ENCODE measurements at places on chromosomes 4 and X.

GRCh38 chr4:34492414-34492813, 1751.9 kb downstream of the ARAP2 start:
- H3K36me3 ChIP-seq, result no peaks in the 10 kb centered on the region
- no peak for DNase-seq
- H3K4me3 ChIP-seq, result no peak overlapping the region
- no peaks in the 10 kb centered on the region for H3K27me3 ChIP-seq
- no peaks in the 10 kb centered on the region for H3K4me1 ChIP-seq
- no peak overlapping the region for H3K27ac ChIP-seq

DNA sequence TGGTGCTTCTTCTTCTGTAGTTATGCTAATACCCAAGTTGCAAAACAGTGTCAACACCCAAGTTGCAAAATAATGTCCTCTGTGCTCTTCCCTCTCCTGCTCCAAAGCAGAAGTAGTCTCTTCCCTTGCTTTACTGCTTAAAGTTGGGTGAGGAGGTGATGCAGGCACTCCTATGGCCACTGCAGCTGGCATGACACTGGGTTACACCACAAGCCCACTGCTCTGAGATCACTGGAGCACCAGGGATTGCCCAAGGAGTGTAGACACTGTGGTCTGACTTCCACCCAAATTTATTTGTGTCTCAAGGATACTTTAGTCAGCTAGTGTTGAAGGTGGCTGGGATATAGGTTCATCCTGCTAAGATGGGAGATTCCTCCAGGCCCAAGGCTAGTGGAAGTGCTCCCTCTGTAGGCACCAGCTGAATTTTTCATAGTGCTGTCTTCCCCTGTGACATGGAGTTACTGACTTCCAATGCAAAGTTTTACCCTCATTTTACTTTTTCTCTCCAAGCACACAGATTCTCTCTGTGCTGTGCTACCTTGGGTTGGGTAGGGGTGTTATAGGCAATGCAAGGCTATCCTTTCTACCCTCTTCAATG, 196.2 kb upstream of the TENT5D start:
- H3K4me3 ChIP-seq, result no peak overlapping the region
- DNase-seq, result no peak
- no peak overlapping the region for H3K27ac ChIP-seq
- no peaks in the 10 kb centered on the region for H3K4me1 ChIP-seq
- H3K27me3 ChIP-seq, result no peaks in the 10 kb centered on the region

DNA sequence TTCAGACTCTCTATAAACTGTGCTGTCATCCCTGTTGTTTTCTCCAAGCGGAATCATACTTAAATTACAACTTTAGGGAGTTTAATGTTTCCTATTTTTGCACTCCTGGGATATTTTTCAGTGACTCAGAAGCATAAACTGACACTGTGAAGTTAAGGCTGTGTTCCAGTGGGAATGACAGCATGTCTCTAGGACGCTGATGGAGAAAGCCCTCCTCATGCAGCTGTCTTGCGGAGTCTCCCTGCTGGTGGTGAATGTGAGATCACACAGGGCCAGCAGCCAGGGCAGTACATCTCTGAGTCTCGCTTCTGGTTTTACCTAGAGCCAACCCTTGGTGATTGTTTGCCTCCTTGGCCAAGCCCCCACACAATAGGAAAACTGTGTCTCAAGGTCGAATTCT, 53.3 kb downstream of the NFKB1 start:
- H3K4me3 ChIP-seq, result no peak overlapping the region
- no peaks in the 10 kb centered on the region for H3K36me3 ChIP-seq
- no peaks in the 10 kb centered on the region for H3K27me3 ChIP-seq
- H3K4me1 ChIP-seq, result peaks cover 12% of the 10 kb centered on the region

GRCh38 chr4:112953262-112953661, 96.2 kb upstream of the ANK2 start:
- no peaks in the 10 kb centered on the region for H3K36me3 ChIP-seq
- H3K4me3 ChIP-seq, result no peak overlapping the region
- H3K27ac ChIP-seq, result no peak overlapping the region
- no peak for DNase-seq
- no peaks in the 10 kb centered on the region for H3K27me3 ChIP-seq

- no peaks in the 10 kb centered on the region for H3K27me3 ChIP-seq
- DNase-seq, result no peak
- peaks cover 8% of the 10 kb centered on the region for H3K4me1 ChIP-seq
Observed at GRCh38 chrX:154733066-154733425, 17.8 kb downstream of the GAB3 start.

DNA sequence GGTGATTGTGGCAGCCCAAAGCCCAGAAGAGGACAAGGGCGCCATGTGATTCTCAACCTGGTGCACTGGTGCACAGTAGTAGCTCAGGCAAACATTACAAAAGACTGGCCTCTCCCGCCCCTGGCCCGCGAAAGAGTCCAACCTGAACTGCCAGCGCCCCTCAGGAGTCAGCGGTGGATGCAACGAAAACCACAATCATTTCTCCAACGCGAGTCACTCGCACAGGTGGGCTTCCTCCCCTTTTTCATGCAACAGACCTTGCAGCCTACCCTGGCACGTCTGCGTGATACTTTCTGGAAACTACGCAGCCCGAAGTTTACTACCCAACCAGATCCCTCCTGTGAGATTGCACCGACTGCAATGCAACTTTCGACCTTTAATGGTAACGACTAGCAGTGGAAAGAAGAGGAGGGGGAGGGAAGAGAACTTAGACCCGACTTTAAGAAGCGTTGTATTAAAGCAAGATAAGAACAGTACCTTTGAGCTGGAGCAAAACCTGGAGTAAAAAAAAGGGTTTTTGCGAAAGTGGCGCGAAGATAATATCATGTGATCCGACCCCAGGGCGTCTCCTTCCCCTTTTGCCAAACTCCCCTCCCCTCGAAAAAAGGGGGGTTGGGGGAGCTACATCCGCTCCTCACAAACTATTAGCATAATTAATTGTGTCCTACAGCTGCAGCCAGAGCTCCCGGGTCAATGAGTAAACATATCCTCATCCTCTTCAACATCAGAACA, 63.3 kb upstream of the CCDC160 start:
- DNase-seq, result no peak
- no peaks in the 10 kb centered on the region for H3K36me3 ChIP-seq
- H3K4me3 ChIP-seq, result peak overlapping the region; percentile 58
- peak overlapping the region; percentile 23 for H3K27ac ChIP-seq
- H3K4me1 ChIP-seq, result no peaks in the 10 kb centered on the region
- peaks cover 15% of the 10 kb centered on the region for H3K27me3 ChIP-seq

DNA sequence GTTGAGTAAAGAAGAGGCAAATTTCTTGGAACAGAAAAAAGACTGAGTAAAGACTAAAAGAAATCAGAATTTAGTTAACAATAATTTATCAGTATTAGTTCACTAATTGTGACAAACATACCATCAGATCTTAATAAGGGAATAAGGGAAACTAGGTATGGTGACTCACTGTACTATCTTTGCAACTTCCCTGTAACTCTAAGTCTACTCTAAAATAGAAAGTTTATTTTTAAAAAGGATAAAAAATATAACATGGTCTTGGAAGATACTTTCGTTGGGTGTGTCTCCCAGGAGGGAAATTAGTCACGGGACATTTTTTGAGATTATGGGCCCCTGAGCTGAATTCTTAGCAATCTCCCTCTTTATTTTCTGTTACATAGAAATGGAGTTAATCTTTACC, 97.3 kb downstream of the EMCN start:
- no peaks in the 10 kb centered on the region for H3K4me1 ChIP-seq
- H3K27me3 ChIP-seq, result no peaks in the 10 kb centered on the region
- H3K27ac ChIP-seq, result no peak overlapping the region
- DNase-seq, result no peak

DNA sequence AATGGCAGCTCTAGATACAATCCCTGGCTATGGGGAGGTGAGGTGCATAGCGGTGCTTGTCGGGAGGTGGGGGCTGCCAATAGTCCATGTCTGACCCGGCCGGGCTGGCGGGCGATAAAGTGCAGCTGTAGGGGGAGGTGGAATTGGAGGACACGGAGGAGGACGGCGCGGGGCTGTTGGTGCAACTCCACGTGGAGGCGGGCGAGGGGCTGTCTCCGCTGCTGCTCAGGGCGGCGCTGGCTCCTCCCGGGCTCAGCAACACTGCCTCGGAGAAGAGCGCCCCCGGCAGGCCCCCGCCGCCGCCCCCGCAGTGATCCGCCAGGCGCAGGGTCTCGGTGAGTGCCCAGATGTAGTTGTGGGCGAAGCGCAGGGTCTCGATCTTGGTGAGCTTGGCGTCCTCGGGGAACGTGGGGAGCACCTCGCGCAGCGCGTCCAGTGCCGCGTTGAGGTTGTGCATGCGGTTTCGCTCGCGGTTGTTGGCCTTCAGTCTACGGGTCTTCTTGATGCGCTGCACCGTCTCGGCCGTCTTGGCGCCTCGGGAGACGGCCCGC, 1.3 kb downstream of the NEUROG2 start:
- peak overlapping the region; percentile 54 for H3K4me3 ChIP-seq
- no peak overlapping the region for H3K27ac ChIP-seq
- H3K36me3 ChIP-seq, result no peaks in the 10 kb centered on the region
- no peak for DNase-seq
- H3K27me3 ChIP-seq, result peaks cover 100% of the 10 kb centered on the region
- H3K4me1 ChIP-seq, result peaks cover 50% of the 10 kb centered on the region

DNA sequence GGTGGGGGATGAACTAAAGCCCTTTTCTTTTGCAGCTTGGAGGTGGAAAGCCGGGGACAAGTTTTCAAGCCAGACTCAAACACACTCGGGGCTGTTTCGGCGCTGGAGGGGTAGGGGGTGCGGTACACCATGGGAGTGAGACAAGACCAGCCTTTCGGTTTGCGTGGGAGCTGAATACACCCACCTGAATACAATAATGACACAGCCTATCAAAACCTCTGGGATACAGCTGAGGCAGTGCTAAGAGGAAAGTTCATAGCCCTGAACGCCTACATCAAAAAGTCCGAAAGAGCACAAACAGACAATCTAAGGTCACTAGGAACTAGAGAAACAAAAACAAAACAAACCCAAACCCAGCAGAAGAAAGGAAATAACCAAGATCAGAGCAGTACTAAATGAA, 163.3 kb downstream of the ATRX start:
- H3K27ac ChIP-seq, result no peak overlapping the region
- no peak for DNase-seq
- no peaks in the 10 kb centered on the region for H3K36me3 ChIP-seq
- H3K4me3 ChIP-seq, result no peak overlapping the region

DNA sequence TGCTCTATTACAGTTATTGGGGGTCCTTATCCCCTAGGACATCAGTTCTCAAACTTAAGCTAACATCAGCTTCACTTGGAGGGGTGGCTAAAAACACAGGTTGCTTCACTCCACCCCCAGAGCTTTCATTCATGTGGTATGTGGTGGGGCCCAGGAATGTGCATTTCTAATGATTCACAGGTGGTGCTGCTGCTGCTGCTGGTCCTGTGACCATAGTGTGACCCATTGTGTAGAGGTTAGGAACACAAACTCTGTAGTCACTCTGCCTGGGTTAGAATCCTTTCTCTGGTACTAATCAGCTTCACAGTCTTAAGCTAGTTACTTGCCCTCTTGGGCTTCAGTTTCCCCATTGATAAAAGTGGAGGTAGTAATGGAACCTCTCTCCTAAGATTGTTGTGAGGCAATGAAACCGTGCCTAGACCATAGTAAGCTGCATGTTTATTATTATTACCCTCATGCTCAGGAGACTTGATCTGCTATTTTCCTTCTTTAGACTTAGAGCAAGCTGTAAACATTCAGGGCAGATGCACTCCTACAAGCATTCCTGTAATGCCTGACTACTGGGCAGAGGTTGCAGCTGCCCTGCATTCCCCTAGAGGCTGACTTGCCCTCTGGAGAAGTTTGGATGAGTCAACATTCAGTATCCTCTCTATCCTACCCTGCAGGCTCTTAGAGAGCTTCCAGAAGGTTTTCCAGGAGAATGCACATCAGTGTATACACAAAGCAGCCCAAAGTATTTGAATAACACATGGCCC, 94.1 kb upstream of the ACSL4 start:
- DNase-seq, result no peak
- H3K27ac ChIP-seq, result no peak overlapping the region
- no peaks in the 10 kb centered on the region for H3K36me3 ChIP-seq
- no peaks in the 10 kb centered on the region for H3K27me3 ChIP-seq

GRCh38 chrX:49627086-49627777, 28.4 kb downstream of the GAGE1 start:
- no peaks in the 10 kb centered on the region for H3K4me1 ChIP-seq
- DNase-seq, result no peak
- H3K27me3 ChIP-seq, result no peaks in the 10 kb centered on the region
- H3K4me3 ChIP-seq, result no peak overlapping the region

DNA sequence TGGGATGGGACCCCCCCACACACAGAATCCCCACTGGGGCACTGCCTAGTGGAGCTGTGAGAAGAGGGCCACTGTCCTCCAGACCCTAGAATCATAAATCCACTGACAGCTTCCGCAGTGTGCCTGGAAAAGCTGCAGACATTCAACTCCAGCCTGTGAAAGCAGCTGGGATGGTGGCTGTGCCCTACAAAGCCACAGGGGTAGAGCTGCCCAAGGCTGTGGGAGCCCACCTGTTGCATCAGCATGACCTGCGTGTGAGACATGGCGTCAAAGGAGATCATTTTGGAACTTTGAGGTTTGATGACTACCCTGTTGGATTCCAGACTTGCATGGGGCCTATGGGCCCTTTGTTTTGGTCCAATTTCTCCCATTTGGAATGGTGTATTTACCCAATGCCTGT, 22.3 kb downstream of the AIMP1 start:
- no peak overlapping the region for H3K27ac ChIP-seq
- no peaks in the 10 kb centered on the region for H3K36me3 ChIP-seq
- H3K4me1 ChIP-seq, result no peaks in the 10 kb centered on the region
- no peak for DNase-seq
- no peaks in the 10 kb centered on the region for H3K27me3 ChIP-seq

DNA sequence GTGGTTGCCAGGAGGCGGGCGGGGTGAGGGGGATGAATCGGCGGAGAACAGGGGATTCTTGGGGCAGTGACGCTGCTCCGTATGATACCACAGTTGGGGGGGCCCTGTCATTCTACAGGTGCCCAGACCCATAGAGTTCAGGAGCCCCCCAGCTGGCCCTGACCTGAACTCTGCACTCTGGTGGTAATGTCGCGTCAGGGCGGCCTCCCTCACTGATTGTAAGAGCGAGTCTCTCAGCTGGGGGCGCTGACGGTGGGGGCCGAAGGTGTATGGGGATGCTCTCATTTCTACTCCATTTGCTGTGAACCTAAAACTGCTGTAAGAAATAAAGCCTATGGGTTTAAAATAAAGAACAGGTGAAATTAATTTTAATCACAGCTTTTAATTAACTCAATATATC, 91.8 kb upstream of the PSAPL1 start:
- H3K36me3 ChIP-seq, result no peaks in the 10 kb centered on the region
- H3K27ac ChIP-seq, result no peak overlapping the region
- no peak overlapping the region for H3K4me3 ChIP-seq
- no peaks in the 10 kb centered on the region for H3K4me1 ChIP-seq
- DNase-seq, result no peak
- H3K27me3 ChIP-seq, result no peaks in the 10 kb centered on the region

GRCh38 chr4:145984563-145984962, 45.9 kb upstream of the ZNF827 start:
- peak; percentile 20 for DNase-seq
- no peaks in the 10 kb centered on the region for H3K27me3 ChIP-seq
- H3K4me3 ChIP-seq, result no peak overlapping the region
- no peak overlapping the region for H3K27ac ChIP-seq
- no peaks in the 10 kb centered on the region for H3K4me1 ChIP-seq
- H3K36me3 ChIP-seq, result no peaks in the 10 kb centered on the region

- DNase-seq, result peak; percentile 34
- H3K27me3 ChIP-seq, result no peaks in the 10 kb centered on the region
- no peak overlapping the region for H3K4me3 ChIP-seq
- H3K4me1 ChIP-seq, result peaks cover 13% of the 10 kb centered on the region
Observed at GRCh38 chr4:2786152-2786671, 6.7 kb upstream of the SH3BP2 start.
